ENCODE measurements at places on chromosomes 12 and 14.

- no peak for DNase-seq
Observed at GRCh38 chr14:69500736-69501135, 16.2 kb downstream of the PLEKHD1 start.

DNA sequence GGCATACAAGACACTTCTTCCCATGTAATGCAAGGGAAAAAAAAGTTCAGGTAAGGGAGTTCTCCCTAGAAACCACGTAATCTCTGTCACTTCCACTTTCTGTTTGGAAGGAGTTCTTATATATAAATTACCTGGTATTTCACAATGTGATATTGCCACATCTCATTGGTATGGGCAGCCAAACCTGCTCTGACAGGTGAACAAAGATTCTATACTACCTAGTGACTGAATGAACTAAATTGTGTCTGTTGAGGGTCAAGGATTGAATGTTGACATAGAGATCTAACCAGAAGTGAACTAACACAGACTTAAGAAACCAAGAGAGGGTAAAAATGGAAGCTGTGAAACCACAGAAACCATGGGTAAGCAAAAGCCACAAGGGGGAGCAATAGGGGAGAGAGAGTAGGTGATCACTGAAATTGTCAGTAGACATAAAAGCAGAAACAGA lies 161.3 kb downstream of the RPL10L start:
- DNase-seq, result no peak

DNA sequence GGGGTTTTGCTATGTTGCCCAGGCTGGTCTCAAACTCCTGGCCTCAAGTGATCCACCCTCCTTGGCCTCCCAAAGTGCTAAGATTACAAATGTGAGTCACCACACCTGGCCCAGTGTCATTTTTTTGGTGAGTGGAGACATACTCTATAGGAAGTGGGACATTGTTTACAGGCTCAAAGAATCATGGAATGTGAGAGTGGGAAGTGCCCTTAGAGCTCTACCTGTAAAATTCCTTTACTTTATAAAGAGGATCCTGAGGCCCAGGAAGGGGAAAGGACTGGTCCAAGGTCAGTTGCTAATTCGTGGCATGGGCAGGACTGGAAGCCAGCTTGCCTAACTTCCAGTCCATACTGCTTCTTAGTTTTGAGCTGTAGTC lies 8.7 kb upstream of the ADCK1 start:
- no peak for DNase-seq

DNA sequence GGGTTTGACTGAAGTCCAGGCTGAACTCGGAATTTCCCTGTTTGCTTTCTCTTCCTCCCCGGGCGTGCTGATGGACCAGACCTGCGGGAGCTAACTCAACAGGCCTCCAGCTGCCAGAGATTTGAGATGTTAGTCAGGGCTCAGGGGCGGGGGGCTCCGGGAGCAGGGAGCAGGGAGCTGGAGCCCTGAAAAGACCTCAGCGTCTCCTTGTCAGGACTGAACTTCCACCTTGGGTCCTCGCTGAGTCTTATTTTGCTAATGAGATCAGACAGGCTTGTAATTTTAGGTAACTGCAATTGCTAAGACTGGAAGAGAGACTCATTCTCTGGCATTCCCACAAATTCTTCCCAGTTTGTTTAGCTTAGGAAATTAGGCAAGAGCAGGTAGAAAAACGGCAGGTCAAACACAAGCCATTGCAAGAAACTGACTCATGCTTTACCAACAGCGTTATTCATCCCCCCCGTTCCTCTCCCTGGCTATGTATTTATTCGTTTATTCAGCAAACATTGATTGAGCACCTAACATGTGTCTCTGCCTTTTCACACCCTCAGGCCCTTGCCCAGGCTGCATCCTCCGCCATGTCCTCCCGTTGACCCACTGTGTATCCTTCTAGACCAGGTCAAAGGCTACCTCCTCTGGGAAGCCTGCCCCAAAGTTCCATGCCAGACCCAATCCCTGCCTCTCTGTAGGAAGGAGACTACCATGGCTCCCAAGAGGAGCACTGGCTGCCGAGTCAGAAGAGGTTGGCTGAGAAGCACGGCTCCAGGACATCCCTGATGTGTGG lies 80.4 kb upstream of the DIO3 start:
- no peak for DNase-seq

DNA sequence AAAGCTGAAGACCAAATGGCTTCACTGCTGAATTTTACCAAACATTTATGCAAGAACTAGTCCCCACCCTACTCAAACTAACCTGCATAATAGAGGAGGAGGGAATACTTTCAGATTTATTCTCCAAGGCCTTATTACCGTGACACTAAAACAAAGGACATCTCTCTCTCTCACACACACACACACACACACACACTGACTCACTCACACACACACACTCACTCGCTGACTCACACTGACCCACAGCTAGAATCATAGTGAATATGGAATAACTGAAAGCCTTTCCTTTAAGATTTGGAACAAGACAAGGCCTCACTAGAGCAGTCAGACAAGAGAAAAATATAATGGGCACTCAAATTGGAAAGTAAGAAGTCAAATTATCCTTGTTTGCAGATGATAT lies 1014.1 kb downstream of the TMTC2 start:
- DNase-seq, result no peak

- DNase-seq, result no peak
Observed at GRCh38 chr12:128644664-128645296, 179.0 kb downstream of the SLC15A4 start.

- no peak for DNase-seq
Observed at GRCh38 chr12:92183575-92183974, 37.9 kb upstream of the BTG1 start.

GRCh38 chr12:79662046-79662811 lies 28.5 kb downstream of the PAWR start:
- DNase-seq, result no peak

- no peak for DNase-seq
Observed at GRCh38 chr14:78530078-78530477, 359.9 kb downstream of the NRXN3 start.

DNA sequence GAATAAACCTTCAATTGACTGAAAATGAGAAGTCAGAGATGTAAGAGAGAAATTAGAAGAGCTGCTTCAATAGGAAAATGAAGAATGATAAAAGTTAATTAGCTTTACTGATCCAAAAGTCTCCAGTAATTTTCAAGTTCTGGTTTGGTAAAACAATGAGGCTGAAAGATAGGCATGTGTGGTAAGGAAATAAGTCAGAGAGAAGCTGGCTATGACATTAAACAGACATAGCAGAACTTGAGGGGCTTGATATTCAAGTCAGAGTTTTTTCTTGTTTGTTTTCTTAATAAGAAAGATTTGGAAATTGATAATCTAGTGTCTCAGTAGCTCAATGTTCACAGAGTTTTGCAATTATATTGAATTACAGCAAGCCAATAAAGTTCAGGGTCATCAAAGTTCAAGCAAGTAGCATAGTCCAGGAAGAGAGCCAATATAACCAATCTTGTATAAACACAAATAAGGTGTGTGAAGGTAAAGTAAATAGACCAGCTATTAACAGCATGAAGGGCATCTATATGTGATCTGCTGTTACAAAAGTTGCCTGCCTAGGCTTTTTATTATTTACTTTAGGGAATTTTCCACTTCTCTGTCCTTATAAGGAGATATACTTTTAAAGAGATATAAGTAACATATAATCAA lies 1111.5 kb downstream of the TRHDE start:
- no peak for DNase-seq

DNA sequence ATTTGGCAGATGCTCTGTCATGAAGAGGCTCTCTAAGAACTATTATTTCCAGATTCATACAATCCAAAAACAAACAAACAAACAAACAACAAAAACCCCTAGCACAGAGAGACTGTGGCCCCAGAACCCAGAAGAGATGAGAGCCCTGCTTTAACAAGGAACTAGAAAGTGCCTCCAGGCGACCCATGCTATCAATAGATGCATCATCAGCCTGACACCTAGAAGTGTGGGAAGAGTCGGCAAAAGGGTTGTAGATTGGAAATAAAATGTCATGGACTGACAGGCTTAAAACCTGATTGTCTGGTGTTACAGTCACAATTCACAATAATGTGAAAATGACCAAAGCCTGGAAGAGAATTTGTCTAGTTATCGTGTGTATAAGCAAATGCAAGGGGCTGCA lies 50.6 kb upstream of the FLRT2 start:
- no peak for DNase-seq

- DNase-seq, result no peak
Observed at GRCh38 chr14:87073880-87074570, 919.0 kb downstream of the GALC start.

- DNase-seq, result no peak
Observed at GRCh38 chr14:74981833-74982232, 20.9 kb upstream of the EIF2B2 start.

DNA sequence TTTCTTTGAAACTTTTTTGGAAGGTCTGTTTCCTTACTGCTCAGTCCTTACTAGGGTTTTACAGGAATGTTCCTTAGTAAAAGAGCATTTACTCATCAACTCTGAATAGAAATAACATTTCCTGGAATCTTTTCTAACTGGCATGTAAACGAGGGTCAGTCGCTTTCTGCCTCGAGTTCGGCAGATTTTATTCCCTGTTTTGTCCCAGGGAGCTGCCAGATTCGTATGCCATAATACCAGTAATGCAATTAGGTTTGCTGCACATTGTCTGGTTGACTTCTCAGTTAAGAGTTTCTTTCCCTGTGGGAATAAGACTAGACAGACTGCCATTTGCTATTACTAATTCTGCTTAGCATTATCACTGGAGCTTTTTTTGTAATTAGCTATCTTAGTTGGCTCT lies 91.9 kb downstream of the VRK1 start:
- DNase-seq, result no peak

DNA sequence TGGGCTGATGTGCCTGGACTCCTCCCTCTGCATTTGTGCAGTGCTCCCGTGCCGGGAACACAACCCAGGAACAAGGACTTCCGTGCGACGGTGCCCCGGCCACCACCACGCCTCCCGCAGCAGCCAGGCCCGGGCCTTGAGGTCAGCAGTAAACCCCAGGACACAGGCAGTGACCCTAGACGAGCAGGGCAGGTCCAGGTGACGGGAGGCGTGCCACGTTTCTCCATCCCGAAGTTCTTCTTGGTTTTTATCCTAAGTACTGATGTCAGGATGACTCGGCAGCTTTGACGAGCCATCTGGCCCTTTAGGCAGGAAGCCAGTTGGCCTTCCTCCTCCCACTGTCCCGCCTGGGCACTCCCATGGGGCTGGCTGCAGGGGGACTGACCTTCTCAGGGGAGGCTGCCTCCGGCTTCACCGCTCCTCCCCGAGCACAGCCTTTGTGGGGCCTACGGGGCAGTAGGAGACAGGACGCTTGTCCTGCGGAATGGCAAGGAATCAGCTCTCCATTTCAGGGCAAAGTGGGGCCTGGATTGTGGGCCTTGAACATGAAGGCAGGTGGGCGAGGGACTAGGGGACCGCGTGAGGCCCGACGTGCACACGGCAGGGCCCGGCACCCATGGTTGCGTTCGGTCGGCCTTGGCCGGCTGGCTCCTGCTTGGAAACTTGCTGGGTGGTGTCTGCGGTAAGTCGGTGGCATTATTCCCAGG lies 94.1 kb downstream of the FBXL14 start:
- no peak for DNase-seq

DNA sequence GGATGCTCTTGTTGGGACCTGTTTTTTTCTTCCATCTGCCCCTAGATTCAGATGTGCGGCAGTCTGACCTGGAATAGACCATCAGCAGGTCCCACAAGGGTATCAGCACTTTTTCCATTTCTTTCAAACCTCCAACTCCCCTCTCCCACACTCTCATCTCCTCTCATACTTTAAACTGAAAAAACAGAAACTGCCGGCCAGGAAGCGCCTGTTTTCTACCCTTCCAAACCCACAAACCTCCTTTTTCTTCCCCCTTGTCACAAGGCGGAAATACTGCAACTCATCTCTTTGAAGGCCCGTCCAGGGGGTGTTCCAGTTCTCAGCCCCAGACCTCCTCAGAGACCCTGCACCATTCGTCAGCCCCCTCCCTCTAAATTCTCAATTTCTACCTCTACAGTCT lies 62.5 kb upstream of the FKBP4 start:
- no peak for DNase-seq

DNA sequence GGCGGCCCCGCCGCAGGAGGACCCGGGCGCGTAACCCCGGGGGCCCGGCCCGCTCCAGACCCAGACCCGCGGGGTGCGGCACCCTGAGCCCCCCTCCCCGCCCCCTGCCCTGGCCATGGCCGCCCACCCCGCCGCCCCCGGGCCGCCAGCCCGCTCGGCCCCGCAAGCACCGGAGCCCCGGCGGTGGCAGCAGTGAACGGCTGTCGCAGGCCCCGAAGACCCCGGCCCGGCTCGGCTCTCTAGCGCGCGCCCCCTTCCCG lies 221 bp downstream of the MARCHF9 start:
- no peak for DNase-seq

- no peak for DNase-seq
Observed at GRCh38 chr12:7748852-7749251, 1.7 kb upstream of the CLEC4C start.

GRCh38 chr12:46402451-46402850 lies 29.9 kb upstream of the SLC38A2 start:
- no peak for DNase-seq

DNA sequence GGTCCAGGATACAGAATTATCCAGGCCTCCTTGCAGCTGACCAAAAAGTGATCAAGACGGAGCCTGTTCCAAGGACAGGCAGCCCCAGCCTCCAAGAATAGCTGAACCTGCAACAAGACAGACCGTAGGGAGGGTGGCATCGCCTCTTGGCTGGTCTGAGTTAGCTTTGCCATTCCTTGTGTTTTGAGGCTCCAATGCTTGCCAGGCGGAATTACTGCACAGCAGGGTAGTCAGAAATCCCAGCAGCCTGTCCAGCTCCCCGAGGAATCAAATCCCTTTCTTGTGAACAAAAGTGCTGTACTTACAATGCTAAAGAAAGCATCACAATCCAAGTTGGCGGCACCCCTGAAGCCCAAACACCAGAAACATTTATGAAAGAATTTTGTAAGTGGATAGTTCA lies 246.9 kb downstream of the TMEM132C start:
- DNase-seq, result no peak

DNA sequence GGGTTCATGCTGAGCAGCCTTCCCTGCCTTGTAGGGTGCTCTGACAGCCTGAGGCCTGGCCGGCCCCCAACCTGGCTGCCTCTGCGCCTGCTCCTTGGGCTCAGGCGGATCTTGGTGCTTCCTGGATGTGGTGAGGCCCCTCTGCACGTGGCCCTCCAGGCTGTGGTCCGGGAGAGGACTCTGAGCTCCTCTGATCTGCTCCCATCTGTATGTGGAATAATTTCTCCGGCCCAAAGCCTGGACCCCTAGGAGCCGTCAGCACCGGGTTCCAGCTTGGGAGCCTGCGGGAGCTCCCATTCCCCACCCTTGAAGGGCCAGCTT lies 21.3 kb upstream of the EIF2B2 start:
- DNase-seq, result no peak

GRCh38 chr12:61781021-61781581 lies 479.1 kb upstream of the USP15 start:
- no peak for DNase-seq

DNA sequence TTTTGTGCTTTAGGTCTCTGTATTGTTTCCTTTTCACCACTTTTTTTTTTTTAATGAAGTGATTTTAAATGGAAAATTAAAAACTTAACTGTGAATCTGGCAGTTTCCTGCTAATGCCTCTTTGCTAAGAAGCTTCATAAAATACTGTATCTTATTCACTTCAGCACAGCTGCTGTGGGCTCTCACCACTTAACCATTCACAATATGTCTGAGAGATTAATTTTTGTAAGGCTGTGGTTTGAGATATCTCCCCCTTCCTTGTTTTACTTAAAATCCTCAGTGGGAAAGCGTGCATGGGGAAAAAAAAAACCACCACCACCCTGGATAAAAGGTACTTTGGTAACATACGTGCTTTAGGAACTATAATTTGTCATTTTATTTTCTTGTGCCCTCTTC lies 115.9 kb downstream of the ETV6 start:
- DNase-seq, result no peak
